ENCODE measurements at places on chromosomes 4 and X.

- DNase-seq, result no peak
These were observed 55.4 kb downstream of the NOP14 start for GRCh38 chr4:2907706-2908293.

DNA sequence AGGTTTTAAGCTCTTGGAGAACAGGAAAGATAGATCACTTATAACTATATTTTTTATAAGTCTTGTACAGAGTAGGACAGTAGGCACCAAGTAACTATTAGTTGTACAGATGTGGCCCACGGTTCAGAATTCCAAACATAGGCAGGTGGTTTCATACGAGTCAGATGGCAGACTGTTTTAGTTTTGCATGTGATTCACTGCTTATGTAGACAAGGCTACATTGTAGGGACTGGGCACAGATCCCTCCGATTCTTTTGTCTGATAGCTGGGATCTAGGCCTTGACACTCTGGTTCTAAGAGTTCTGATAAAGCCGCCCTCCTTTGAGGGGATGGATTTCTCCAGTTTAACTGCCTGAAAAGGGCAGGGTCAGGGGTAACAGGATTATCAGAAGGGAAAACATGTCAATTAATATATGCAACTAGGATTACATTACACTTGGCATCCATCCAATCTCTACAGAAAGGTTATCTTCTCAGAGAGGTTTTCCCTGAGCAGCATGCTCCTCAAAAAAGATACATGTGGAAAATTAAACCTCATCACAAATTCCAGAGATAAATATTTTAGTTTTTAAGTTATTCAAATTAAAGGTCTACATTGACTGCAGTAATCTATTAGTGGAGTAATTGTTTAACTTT is 87.8 kb downstream of the SPRY1 start:
- no peak for DNase-seq

GRCh38 chr4:6939761-6940743 is 30.4 kb downstream of the TBC1D14 start:
- DNase-seq, result no peak

DNA sequence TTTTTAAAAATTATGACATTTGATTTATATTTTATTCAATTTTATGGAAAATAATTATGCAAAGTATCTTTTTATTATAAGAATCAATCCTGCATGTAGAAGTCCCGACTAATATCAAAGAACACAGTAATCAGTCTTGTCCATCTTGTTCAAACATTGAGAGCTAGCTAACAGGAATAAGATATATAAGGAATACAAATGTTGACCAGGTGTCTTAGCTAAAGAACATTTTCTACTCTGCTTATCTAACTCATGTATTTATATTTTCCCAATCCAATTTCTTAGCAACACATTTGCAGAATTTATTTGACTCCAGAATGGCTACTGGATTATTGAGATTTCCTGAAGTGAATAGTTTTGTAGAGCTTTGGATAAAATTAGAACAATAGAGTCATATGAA is 61.5 kb upstream of the NR3C2 start:
- no peak for DNase-seq

DNA sequence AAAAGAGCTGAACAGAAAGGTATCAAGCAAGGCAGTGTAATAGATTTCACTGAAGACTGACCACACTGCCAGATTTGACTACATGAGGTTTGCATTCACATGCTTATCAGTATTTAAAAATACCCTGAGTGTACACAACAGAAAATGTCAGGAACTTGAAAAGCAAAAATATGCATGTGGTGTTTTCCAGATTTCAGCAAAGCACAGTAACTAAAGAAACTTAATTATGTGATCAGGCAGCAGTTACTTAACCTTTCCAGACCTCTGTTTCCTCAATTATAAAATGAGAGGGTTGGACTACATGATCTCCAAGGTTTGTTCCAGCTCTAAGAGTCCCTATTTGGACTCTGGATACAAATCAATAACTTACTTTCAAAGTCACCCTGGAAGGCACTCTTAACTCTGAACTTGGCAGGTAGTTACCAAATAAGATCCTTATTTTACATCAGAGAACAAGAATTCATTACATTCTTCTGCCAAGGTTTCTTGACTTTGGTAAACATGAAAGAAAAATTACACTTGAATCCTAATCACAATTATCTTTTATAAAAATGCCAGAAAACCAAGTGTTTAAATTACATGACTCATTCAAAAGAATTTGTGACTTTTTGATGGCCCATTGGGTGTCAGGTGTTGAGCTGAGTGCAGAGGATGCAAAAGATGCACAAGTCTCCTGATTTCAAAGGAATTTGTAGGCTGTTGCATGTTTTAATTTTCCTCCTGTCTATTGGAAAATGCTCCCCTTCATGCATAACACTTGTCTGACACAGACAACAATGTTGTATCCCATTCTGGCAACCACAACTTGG is 241.6 kb downstream of the MGST2 start:
- peak; percentile 82 for DNase-seq

- no peak for DNase-seq
These were observed 1.1 kb downstream of the FBXL5 start for GRCh38 chr4:15653864-15654592.

- DNase-seq, result no peak
These were observed 128.9 kb downstream of the MAB21L2 start for GRCh38 chr4:150710770-150711375.

- no peak for DNase-seq
These were observed 103.6 kb downstream of the SORBS2 start for GRCh38 chr4:185708348-185708747.

DNA sequence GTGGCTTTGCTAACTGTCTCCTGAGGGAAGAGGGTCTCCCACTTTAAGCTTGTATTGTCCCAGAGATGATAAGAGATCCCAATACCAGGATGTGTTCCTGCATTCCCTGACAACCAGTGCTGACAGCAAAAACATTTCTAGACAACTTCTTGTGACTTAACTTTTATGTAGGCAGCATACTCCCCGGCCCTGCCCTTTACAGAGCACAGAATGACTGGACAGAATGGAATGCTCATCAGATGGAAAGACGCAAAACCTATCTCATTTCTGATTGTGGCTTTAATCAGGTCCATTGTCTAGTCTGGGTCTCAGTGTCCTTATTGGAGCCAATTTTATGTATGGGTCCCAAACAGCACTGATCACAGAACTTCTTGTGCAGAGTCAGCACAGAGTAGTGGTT is 18.2 kb upstream of the PLAC1 start:
- DNase-seq, result no peak

- DNase-seq, result no peak
These were observed 52.7 kb downstream of the PSAPL1 start for GRCh38 chr4:7381890-7382633.

DNA sequence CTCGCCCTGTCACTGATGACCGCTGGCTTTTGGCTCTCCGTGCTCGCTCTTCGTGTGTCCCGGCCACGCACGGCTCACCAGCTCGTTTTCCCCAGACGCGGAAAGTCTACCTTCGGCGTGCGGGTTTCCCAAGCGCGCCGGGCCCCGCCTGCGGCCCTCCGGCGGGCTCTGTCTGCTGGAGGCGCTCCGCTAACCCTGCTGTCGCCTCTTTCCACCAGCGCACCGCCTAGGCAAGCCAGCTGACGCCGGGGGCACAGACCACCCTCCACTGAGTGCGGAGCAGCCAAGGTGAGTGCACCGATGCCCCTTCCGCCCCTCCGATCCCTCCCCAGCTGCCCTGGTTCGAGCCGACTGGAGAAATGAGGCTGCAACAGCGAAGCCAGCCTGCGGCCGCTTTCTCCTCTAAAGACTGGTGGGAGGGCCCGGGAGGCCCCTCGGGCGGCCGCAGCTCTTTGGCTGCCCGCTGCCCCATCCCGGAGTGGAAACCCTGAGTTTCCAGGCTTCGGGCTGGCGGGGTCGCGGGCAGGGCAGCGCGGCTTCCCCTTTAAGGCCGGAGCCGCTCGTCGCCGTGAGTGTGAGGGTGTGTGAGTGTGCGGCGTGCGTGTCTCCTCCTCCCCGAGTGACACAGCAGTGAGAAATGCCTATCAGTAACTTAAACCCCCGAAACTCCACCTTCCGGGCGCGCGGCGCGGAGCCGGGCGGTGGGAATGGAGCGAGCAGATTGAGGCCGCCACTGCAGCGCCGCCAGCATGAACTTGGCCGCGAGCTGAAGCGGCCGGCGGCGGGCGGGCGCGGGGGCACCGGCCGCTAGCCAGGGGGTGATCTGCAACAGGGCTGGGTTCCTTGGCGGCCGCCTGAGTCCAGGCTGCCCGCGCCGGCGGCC is at the start of gene MAMLD1:
Gene MAMLD1, plus strand, starts transcription at position 719 of the 883 bp plus-strand sequence. CDS start 82,200 bp downstream, outside the sequence.
- no peak for DNase-seq
